NCI-H2081 treated with DMSO at 0.1 percent for 48 hours (cell line): ENCODE measurements at places on chromosomes 12 and 14.

DNA sequence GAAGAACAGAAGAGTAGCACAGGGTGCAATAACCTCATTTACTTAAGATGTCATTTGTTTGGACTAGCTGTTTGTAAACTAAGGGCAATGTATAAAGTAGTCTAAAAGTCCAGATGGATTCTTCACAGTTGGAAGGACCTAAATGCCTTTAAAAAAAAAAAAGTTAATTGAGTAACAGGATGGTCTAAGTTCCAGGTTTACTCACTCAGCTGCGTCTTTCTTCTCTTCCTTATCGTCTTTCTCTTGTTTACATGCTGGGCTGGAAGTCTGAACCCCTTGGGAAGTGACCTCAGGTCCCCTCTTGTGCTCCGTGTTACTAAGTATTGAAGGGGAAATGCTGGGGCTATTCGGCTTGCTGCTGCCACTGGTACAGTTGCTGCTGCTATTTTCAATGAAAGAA, 82.5 kb downstream of the SH2B3 start:
- no peak for DNase-seq

GRCh38 chr12:25794571-25794970, 163.9 kb upstream of the RASSF8 start:
- no peak for DNase-seq

DNA sequence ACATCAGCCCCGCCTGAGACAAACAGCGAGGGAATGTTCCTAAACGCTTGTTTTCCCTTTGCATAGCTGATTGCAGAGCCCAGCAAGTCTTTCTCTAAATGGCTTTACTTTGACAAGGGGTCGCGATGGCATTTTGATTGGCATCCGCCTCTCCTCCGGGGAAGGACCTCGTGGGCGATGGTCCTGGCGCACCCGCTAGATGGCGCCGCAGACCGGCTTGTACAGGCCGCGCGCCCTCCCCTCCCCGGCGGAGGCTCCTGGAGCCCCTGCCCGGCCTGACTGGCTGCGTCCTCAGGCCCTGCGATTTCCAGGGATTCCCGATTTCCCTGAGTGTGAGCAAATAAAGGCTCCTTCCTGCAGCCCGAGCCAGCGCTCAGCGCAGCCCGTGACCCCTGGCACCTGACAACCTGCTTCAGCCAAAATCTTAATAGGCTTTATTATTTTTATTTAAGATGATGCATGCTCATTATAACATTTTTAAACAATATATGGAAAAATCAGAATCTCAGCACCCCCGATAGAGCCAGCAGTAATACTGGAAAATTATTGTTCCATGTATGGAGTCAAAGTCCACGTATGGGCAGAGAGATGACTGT, 468.3 kb downstream of the AACS start:
- DNase-seq = no peak

GRCh38 chr12:107818984-107819383, 44.5 kb downstream of the ASCL4 start:
- DNase-seq = no peak

DNA sequence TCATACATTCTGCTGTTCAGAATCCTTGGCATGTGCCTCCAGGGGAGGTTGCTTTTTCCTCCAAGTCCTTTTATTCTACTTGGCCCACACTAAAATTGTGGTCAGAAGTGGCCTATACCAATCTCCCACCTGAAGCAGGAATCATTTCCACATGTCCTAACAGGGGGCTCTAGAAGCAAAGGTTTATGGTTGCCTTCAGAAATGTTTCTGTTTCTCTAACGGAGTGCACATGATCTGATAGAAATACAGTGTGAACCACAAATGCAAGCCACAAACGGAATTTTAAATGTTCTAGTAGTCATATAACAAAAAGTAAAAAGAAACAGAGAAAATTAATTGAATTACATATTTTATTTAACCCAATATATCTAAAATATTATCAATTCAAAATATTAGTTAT, 4.0 kb downstream of the PTGER2 start:
- no peak for DNase-seq

DNA sequence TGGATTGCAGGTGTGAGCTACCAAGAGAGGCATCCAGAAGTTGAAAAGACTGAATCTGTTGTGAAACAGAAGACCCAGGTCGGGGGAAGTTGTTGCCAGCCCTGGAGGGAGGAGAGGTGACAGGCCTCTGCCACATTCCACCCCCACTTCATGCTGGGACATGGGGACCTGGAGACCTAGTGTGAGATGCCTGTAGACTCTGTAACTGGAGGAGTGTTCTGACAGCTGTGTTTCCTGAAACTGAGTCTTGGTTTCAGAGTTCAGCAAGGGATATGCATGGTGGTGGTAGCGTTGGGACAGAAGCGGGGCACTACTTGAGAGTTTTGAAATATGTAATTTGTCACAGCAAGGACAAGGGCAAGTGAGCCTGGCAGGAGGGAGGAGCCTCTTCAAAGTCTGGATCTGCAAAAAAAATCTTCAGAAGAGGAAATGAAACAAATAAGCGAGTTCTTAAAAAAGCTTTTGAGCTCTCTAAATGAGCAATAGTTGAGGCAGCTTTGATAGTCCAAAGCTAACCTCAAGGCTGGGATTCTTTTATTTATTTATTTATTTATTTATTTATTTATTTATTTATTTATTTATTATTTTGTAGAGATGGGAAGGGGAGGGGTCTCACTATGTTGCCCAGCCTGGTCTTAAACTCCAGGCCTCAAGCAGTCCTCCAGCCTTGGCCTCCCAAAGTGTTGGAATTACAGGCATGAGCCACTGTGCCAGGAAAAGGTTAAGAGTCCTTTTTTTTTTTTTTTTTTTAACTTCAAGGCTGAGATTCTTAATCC, 58.9 kb upstream of the EEA1 start:
- DNase-seq = no peak

GRCh38 chr14:74400031-74400685, 25.9 kb downstream of the SYNDIG1L start:
- DNase-seq = no peak

DNA sequence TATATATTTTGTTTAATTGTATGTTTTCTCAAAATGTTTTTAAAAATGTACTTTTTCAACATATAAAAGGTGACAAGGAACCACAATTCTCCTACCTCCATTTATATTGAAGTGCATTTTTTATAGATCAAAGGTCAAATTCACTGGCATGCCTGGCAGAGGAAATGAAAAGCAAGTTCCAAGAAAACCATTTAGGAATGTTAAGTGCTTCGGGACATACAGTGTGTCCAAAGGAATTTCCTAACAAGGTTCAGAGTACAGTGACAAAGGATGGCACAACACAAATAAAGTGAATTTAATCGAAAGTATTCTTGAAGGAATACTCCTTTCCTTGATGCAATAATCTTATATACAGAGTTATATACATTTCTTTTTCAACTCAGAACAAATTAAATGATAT, 242.3 kb downstream of the CCER1 start:
- DNase-seq = no peak
